ENCODE measurements at places on chromosomes 6 and 20.

GRCh38 chr6:139392794-139393193 lies 18.3 kb upstream of the CITED2 start:
- no peak for DNase-seq

DNA sequence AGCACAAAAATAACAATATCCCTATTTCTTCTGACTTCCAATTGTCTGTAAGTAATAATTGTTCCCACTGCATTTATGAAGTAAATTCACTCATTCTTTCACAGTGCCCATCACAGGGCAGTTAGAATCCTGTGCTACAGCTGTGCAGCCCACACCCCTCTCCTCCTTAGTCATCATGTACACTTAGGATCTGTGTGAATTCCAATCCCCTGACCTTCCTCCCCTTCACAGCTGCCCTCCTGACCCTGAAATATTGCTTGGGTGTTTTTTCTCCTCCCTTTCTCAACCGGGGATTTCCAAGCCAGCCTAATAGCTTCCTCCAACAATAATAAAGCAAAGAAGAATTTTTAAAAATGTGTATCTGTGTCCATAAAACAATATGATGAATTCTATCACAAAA lies 91.5 kb upstream of the BEND6 start:
- DNase-seq: peak; percentile 82

- DNase-seq: no peak
Observed at GRCh38 chr20:47660983-47661700, 124.1 kb downstream of the SULF2 start.

- DNase-seq: no peak
Observed at GRCh38 chr6:116518621-116519368, 7.4 kb downstream of the CALHM5 start.

DNA sequence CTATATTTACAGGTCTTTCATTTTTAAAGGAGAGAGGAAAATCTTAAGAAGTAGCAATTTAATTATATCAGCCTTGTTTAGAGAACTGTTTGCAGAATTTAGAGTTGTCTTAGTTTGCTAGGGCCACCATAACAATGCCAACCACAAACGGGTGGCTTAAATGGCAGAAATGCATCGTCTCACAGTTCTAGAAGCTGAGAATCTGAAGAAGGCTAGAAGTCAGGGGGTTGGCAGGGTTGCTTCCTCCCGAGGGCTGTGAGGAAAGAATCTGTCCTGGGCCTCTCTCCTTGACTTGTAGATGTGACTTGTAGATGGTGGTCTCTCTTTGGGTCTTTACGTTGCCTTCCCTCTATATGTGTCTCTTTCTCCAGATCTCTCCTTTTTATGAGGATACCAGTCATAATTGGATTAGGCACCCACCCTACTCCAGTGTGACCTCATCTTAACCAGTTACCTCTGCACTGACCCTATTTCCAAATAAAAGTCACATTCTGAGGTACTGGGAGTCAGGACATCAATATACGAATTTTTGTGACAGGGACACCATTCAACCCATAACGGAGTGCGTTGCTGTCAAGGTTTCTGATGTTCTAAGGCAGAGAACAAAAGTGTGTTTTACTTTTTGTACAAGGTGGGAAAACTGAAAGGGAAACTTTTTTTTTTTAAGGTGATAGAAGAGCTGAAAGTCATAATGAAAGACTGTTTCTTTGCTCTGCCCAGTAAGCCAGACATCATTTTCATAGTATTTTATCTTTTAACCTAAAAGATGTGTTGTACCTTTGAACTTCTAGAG lies 84.4 kb downstream of the SAMD3 start:
- DNase-seq: no peak

DNA sequence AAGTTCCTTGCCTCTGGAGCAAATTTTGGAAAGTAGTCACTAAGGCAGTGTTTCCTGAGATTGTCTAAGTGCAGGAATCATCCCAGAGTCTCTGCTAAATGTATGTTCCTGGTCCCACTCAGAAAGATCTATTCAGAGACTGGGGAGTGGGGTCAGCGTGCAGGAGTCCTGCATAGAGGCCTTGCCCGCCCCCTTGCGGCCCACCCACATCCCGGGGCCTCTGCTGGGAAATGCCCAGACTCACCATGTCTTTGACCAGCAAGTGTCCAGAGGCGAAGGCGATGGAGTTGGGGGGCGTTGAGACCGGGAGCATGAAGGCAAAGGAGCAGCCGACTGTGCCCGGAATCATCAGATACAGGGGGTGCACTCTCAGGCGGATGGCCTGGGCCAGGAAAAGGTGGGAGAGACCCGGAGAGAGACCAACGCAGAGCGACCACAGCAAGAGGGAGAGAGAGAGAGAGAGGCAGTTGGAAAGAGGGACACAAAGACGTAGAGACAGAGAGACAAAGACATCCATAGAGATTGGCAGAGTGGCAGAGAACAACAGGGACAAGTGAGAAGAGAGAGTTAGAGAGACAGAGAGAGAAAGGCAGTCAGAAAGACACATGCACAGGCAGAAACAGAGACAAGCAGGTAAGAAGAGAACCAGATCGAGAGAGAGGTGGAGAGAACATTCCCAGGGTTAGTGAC lies 12.9 kb upstream of the OCSTAMP start:
- no peak for DNase-seq

DNA sequence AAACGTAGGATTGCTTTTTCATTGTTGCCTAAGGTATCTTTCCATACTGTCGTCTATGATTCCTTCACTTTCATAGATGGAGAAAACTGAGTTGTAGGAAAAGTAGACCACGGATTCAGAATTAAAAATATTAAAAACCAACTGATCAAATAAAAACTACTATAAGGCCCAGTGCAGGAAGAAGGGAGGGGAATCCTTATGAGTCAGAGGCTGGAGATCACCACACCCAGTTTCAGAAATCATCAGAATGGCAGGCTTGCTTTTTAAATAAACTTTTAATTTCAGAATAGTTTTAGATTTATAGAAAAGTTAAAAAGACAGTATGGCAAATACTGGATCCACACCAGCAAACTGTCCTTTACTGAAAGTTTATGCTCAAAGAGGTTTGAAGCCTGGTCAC lies 32.0 kb upstream of the POPDC3 start:
- DNase-seq: no peak

GRCh38 chr20:34843421-34843820 lies 18.0 kb upstream of the NCOA6 start:
- DNase-seq: no peak

DNA sequence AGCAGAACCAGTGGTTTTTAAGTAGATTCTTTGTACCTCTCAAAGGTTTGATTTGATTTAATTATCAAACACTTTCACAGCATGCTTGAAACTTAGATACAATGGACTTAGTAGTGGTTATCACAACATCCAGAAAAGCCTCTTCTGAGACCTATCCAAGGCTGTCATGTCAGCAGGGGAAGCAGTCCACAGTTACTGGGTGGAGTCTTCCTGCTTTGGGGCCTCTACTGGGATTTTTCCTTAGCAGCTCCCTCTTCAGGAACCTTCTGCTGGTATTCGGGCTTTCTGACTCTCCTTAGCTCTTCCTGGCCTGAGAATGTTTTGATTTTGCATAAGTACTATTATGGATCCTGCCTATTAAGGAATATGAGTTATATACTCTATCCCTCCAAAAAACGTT lies 36.0 kb downstream of the ARFGEF2 start:
- DNase-seq: peak; percentile 14

DNA sequence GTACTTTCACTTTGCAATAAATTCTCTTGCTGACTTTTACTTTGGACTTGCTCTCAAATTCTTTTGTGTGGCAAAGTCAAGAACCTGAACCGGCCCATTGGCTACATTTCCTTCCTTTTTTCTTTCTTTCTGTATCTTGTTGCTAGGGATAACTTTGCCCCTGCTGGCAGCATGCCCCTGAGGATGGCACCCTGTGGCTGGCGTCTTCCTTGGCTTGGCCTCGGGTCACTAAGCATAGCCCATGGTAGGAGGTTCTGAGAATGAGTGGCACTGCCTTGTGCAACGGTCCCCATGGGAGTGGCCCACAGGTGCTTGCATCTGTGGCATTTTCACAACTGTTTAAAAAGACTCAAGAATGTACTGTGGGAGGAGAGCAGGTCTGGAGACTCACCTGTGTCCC lies 14.0 kb upstream of the HLA-F start:
- no peak for DNase-seq

DNA sequence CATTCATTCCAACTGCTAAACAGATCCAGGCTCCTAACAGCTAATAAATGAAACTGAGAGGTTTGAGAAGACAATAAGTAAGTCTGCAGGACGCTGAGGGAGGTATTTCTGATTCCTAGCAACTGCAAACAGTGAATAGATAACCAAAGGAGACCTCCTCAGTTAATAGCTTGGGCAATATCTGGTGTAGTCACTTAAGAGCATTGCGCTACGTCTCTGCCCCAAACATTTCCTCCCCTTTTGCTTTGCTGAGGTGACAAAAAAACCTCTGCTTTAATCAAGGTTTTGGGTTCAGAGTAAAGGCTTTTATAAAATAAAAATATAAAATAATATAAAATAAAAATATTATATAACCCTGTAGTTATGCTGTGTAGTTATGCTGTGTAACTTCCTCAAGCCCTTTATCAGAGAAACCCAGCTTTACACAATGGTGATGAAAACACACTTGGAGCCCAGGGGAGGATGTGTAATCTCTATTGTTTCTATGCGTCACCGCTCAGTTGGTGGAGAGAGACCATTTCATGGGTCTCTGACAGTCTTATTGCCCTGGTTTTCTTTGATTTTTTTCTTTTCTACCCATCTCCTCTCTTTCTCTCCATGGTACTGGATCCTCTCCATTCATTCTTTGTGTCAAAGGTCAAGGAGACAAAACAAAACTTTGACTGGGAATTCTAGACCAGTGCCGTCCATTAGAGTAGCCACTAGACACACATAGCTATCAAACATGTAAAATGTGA lies 18.9 kb upstream of the CALHM5 start:
- no peak for DNase-seq

DNA sequence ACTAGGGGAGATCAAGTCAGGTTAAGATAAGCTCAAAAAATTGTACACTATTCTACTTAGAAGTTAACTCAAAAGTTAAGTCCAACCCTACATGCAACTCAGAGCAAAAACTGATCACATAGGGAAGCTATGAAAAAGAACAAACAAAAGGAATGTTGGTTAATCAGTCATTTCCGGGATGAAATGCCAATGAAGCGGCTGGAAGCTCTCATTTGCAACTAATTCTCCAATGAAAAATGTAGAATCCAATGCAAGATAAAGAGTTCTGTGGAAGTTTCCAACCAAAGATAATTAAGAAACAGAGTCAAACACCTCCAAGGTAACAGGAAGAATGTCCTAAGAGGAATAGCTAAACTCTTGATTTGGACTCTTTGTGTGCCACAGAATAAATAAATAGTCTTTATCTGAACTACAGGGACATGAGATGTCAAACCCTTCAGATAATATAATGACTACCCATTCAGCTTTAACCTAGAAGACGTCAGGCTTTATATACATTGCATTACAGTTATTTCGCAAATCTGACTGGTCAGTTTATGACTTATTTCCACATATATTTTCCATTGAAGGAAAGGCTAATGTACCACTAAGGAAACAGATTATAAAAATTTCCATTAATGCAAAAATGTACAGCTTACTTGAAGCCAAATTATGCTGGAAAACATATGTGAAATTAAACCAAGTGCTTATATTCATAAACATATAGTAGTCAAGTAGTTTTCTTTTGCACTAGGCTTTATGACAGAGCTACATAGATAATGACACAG lies 48.0 kb upstream of the DST start:
- DNase-seq: no peak

DNA sequence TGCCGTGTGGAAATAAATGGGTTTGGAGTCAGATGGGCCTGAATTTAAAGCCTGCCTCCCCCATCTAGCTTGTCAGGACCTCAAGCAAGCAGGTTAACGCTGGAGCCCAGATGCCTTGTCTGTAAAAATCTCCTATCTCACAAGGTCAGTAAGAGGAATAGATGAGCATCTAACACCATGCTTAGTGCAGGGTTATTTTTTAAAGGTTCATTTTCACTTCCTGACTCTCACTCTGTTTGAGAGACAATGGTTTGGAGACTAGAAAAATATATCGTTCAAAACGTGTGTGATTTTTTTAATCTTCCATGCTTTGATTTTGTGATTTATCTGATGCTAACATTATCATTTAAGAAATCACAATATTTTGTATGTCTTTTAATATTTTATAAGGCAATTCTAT lies 114.0 kb upstream of the TAB2 start:
- no peak for DNase-seq

DNA sequence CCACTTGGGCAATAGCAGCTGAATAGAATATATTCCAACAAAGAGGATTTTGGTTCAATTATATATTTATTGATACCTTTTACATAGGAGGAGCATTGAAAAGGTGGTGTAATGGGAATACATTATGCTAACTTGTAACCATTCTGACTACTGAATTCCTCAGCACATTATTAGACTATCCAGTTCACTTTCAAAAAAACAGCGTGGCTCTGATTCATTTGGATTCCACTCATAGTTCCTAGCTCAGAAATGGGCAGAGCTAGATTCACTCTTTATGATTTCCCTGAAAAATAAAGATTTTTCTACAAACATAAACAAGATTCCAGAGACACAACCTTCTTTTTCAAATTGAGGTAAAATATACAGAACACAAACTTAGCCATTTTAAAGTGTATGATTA lies 9.2 kb upstream of the TRERF1 start:
- DNase-seq: no peak

DNA sequence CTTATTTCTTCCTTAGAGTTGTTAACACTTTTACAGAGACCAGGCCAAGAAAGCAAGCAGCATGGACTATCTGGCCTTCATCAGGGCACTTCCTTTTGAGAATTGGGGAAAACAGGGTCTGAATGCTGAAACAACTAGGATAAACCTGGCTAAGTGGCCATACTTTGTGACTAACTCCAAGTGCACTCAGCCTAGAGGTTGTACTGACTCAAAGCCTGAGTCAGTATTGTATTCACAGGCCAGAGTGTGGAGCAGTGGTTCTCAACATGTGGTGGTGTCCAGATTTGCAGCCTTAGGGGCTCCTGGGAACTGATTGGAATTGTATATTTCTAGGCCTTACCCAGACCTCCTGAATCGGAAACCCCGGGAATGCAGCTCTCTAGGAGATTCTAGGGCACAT lies 20.1 kb downstream of the SEC23B start:
- DNase-seq: no peak

- no peak for DNase-seq
Observed at GRCh38 chr20:5789827-5790226, 39.6 kb downstream of the SHLD1 start.

- DNase-seq: no peak
Observed at GRCh38 chr6:33719326-33719987, 8.0 kb upstream of the UQCC2 start.

Data from SW 1271 (cell line).